ENCODE measurements at places on chromosomes 6 and 20.

GRCh38 chr20:62621251-62622110 lies 20.8 kb upstream of the SLCO4A1 start:
- DNase-seq, result no peak

DNA sequence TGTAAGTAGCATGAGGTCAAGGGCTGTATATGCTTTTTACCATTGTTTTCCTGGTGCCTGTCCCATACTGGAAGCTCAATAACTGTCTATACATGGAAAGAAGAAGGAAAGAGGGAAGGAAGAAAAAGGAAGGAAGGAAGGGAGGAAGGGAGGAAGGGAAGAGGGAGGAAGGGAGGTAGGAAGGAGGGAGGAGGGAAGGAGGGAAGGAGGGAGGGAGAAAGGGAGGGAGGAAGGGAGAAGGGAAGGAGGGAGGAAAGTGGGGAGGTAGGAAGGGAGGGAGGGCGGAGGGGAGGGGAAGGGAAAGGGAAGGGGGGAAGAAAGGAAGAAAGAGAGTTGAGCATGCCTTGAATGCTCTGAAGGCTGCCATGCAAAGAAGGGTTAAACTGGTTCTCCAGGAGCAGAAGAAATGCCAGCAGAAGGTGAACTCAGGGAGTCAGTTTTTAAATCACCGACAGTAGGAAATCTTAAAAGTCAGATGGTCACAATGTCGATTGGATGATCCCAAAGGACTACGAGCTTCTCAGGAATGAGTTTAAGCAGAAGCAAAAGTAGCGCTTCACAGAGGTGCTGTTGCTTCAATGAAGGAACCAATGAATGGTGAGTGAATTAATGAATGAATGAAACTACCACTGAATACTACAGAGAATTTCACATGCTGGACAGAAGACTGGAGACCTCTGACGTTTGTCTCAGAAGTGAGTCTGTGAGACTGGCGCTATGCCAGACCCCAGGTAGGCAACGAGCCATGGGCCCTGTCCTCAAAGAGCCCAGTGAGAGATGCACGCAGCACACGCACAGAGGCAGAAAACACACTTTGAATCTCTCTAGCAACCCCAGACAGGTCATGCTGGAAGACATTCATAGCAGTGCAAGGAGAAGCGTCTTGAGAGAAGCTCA lies 117.6 kb downstream of the MRPL14 start:
- no peak for DNase-seq

DNA sequence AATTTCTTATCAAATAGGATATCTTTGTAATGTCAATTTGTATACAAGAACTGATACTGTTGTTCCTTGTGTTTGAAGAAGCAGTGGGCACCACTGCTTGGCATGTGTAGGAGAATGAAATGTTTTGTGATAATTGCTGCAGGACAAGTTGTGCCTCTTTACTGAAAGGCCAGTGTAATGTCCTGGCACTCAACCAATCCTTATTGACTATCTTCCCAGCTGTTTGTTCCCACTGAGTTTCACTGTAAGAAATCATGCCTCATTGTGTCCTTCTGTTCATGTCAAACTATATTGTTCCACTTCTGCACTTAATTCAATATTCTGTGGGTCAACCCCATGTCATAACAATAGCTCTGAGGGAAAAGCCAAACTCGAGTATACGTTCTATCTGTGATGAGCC lies 136.1 kb upstream of the FAM83B start:
- DNase-seq, result no peak

DNA sequence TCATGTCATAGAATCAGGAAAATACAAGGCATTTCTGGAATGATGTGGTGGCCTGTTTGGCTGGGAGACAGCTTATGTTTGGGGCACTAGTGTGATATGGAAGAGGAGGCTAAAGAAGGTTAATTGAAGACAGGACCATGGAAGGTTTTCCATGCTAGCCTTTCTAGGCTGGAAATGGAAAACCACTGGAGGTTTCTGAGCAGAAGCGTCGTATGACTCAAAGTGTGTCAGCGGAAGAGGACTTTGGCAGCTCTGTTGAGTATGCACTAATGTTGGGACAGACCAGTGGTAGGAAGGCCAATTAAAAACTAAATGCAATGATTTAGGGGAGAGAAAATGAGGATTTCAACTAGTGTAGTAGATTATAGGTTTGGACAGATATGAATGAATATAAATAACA lies 413.1 kb downstream of the PLCB1 start:
- DNase-seq, result no peak

DNA sequence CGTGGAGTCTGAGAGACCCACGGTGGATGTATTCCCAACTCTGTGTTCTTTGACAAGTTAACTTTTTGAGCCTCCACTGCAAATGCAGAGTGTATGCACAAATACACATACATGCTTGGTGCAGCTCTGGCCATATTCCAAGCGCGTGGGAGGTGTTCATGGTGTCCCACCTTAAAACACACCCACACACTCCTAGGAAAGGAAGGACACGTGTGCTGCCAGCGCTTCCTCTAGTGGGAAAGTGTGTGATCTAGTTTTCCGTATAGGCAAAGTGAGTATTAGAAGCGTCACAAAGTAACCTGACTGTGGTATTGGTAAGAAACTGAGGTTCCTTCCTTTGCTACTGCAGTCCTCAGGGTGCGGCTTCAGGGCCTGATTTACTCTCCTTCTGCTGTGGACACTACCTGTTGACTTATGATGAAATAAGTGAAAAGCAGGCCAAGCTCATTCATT lies 36.0 kb upstream of the MPC1 start:
- no peak for DNase-seq

GRCh38 chr20:12798286-12798685 lies 210.5 kb upstream of the SPTLC3 start:
- no peak for DNase-seq

DNA sequence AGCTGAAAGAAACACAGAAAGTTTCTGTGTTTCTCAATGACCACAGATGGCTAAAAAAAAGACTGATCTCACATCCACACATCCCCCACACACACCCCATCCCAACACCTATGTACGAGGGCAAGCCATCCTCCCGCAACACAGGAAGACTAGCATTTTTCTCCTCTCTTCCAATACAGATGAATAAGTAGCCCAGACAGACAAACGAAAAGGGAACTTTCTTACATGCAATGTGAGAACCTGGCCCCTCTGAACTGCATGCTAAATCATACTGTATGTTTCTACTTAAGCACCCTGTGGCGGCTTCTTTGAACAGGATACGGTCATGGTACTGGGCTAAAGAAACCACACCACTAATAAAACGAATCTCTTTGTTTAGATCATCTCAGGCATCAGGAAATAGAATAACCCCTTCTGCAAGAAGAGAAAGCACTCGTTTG lies 116.2 kb downstream of the GMDS start:
- DNase-seq, result peak; percentile 48

DNA sequence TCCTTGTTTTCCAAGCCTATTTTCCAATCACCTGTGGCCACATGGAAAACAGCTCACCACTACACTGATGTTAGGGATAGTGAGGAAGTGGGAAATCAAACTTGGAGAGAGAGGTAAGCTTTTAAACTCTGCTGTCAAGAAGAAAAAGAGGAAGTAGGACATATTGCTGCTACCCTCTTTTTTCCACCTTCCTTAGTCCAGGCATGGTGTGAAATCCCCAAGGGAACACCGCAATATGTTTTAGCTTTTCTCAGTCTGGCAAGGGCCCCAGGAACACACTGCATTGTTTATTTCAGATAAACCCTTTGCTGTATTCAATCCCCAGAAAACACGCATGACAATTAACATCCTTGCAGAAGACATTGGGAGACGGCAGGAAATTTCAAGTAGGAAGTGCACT lies 61.3 kb downstream of the HS3ST5 start:
- DNase-seq, result no peak

Data from SW480 (cell line).